ENCODE measurements at places on chromosomes 16 and 17.

- DNase-seq = no peak
These were observed 37.9 kb downstream of the ATP2C2 start for GRCh38 chr16:84406006-84406963.

GRCh38 chr16:78677181-78677731, 577.8 kb downstream of the WWOX start:
- no peak for DNase-seq

GRCh38 chr17:10323812-10324610, 48.8 kb downstream of the MYH13 start:
- DNase-seq = no peak

DNA sequence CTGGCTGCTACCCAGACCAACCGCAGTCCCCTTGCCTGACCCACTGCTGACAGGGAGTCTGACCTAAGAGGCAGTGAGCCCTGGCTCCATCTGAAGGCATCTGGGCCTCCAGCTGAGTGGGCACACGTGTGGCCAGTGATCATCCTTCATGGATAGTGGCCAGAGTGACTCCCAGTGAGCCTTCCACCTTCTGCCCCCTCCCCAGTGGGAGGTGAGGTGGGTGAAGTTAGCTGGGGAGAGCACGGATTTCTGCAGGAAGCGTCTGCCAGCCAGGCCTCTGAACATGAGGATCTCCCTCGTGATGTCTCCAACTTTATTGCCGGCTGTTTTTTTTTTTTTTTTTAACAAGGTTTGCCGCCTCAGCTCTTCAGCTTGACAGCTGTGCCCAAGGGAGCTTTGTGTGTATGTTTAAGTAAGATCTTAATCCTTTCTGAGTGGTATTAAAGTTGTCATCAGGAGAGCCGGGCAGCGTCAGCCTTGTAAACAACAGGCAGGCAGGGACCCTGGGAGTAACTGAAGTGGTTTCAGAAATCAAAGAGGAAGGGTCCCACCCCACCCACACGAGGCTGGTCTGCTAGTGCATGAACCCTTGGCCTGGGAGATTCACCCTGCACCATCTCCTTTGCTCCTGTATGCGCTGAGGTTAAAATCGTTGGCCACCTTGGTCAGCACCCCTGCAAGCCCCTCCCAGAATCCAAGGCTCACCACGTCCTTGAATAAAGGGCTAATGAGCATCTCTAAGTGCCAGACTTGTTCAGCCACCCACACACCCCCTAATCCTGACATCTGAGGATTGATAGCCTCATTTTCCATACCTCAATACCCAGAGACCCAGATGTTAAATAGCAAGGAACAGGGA, 33.3 kb downstream of the RHBDL3 start:
- no peak for DNase-seq

DNA sequence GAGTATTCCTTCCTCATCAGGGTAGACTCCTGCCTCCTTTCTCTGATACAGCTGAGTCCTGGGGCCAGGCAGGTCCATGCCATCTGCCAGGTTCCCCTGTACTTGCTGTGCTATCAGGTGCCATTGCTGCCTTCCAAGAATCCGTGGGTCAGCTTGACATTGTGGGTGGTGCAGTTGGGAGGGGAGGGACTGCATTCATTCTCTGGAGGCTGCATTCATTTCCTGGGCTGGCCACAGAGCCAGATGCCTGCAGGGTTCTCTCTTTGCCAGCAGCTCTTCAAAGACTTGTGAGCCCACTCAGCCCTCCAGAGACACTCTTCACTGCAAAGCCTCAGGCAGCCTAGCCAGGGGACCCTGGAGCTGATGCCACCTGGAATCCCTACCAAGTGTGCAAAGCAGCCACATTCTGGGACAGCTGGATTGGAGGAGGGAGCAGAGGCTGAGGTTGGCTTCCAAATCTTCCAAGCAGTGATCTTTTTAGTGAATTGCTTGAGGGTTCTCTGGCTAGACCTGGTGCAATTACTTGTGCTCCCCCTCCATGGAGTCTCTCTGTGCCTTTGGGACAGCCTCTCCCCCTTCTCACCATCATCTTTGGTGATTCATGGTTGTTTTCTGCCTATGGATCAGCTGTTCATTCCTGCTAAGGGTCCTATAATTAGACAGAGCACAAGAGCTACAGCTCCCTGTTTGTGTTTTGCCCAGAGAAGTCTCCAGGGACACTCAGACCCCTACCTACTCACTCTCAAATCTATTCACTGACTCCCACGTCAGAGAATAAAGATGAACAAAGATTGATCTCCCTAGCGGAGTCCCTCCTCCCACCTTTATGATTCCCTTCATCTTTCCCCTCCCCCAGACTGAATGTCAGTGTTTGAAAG, 20.9 kb downstream of the ANKFN1 start:
- DNase-seq = no peak

GRCh38 chr17:15262291-15263205, 2.6 kb downstream of the PMP22 start:
- no peak for DNase-seq

- DNase-seq = no peak
These were observed 128.6 kb downstream of the SOX9 start for GRCh38 chr17:72249441-72249840.

GRCh38 chr16:57473176-57473840, 10.8 kb downstream of the POLR2C start:
- DNase-seq = no peak

- DNase-seq = no peak
These were observed 27.1 kb upstream of the SSTR5 start for GRCh38 chr16:1045310-1045992.

DNA sequence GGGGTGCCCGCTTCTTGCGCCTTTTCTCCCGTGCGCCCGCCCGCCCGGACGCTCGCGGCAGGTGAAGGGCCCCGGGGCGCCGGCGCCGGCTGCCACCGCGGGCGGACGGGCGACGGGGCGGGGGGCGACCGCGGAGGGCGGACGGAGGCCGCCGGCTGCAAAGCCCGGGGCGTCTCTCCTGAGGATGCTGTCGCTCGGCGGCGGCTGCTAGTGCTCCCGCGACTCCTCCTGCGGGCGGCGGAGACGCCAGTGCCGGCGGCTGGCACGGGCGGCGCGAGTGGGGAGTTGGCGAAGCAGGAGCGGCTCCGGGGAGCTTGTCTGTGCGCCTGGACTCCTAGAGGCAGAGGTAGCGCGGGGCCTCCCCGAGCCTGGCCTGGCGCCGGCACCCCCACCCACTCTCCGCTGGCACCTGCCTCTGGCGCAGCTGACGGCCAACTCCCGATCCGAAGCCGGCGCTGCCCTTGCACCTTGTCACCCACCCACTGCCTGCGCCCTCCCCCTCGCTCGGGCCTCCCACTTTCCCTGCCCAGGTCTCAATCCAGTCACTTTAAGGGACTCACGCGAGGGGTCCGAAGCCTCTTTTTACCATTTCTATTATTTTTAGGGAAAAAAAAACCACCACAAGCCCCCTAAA, at the start of gene FAM20A:
FAM20A (minus strand) TSS at position 437 of the 634 bp plus-strand sequence. CDS start 701 bp downstream, outside the sequence.
- DNase-seq = peak; percentile 12

- no peak for DNase-seq
These were observed 2.8 kb downstream of the TMEM94 start for GRCh38 chr17:75459246-75459589.

GRCh38 chr17:78358538-78359320, 1.1 kb downstream of the SOCS3 start:
- peak; percentile 39 for DNase-seq

GRCh38 chr17:45335721-45336120, 18.9 kb upstream of the MAP3K14 start:
- no peak for DNase-seq

DNA sequence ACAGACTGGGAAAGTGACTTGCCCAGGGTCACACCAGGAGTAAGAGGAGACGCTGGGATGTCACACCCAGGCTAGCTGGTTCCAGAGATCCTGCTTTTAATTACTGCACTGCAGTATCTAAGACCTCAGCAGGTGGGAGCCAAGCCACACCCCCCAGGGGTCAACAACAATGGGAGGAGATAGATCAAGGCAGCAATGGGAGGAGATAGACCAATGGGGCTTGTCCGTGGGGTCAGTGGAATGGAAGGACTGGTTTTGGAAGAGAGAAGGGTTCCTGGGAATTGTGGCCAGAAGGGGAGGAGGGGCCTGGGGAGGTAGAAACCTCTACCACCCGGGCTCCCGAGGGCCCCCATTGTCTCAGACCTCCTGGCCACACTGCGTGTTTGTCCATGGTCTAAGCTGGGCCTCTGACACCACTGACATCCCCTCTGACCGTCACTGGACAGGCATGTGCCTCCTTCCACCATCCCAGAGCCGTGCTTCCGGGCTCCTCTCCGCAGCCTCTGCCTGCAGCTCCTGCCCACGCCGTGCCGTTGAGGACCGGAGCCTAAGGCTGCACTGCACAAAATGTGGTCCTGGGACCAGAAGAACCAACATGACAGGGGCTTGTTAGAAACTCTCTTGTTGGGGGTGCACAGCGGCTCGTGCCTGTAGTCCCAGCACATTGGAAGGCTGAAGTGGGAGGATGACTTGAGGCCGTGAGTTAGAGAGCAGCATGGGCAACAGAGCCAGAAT, 69.8 kb upstream of the RPH3AL start:
- DNase-seq = no peak

DNA sequence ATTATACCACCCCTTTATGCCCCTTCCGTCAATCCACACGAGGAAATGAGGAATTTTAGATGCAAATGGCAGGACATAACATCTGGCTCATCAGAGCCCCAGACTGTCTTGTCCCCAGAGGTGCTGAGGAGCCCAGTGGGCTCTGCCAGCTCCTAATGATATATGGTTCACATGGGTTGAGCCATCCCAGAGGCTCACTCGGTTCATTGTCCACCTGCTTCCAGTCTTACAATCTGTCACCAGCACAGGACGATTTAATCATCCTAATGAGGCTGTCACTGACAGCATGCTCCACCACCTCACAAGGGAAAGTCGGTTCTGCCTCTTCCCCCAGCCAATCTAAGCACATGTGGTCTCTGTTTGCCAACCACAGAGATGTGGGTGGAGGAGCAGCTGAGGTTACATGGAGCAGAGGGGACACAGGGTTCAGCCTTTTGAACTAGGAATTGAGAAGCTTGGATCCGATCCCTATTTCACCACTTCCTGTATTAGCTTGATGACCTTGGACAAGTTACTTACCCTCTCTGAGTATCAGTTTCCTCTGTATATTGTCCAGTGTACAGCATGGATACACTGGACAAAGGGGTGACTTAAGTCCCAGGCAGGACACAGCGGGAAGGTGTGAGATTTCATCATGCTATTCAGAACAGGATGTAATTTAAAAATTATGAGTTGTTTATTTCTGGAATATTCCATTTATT, 27.0 kb upstream of the DHX8 start:
- DNase-seq = no peak
